ENCODE measurements at places on chromosomes 7 and 10.

DNA sequence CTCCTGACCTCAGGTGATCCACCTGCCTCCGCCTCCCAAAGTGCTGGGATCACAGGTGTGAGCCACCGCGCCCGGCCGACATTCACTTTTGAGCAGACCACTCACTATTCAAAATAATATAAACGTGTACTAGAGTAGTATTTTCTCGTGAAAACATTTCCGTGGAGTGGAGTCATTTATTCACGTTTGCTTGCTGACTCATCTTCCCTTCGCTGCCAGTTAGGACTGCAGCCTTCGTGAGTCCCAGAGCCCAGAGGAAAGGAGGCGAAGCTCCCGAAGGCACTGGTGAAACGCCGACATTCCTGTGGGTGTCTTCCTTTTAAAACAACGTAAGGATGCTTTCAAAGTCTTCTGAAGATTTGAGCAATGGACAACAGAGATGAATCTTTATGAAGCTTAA lies 10.9 kb upstream of the INPP5A start:
- DNase-seq, result no peak

- no peak for DNase-seq
Measured at GRCh38 chr7:17548014-17548653, 249.7 kb downstream of the AHR start.

GRCh38 chr7:131329176-131329570 lies 1.5 kb downstream of the MKLN1 start:
- no peak for DNase-seq

- no peak for DNase-seq
Measured at GRCh38 chr10:35876248-35876647, 234.2 kb upstream of the FZD8 start.

GRCh38 chr7:6121141-6121540 lies 90.0 kb downstream of the ANKRD61 start:
- DNase-seq, result no peak

- no peak for DNase-seq
Measured at GRCh38 chr10:123109466-123109865, 26.3 kb upstream of the HMX3 start.

- DNase-seq, result no peak
Measured at GRCh38 chr7:135723411-135723810, 4.6 kb downstream of the SLC13A4 start.

GRCh38 chr7:3922175-3922635 lies 621.2 kb downstream of the SDK1 start:
- DNase-seq, result no peak

DNA sequence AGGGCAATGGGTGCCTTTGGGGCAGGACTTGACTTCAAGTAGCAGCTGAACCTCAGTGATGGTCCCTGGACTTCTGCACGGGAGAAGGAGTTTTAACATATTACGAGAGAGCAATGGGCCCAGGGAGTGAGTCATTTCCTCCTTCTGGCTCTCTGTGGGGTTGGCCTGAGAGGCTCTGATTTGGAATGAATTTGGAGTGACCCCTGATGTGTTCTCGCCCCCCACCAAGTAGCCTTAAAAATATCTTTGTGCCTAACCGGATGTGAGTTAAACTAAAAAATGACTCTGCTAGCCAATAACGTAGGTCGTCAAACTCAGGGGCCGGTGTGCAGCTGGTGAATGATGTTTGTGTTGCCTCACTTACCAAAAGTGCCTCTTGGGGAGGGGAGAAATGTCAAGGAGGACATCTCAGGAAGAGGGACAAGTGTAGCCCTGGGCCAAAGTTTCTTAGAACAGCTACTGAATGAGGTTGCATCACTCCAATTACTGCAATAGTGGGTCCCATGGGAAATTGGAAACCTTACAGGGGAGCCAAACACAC lies 656.6 kb downstream of the INHBA start:
- no peak for DNase-seq

DNA sequence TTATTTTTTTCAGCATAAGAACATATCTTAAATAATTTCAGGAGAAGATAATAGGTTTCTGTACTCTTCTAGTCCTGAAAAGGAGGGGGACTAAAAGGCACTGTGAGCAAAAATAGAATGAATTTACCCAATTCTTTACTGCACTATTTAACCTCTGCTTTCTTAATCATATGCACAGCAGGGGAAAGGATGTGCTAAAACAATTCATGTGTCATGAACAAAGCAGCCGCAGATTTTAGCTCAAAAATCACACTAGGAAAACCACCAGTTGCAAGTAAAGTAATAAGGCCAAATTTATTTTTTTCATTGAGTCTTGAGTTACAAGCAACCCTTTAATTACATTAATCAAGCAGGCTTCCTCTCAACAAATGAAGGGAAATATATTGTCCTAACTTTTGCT lies 80.1 kb downstream of the CABCOCO1 start:
- DNase-seq, result no peak

- no peak for DNase-seq
Measured at GRCh38 chr10:91683975-91684374, 51.1 kb upstream of the PPP1R3C start.

DNA sequence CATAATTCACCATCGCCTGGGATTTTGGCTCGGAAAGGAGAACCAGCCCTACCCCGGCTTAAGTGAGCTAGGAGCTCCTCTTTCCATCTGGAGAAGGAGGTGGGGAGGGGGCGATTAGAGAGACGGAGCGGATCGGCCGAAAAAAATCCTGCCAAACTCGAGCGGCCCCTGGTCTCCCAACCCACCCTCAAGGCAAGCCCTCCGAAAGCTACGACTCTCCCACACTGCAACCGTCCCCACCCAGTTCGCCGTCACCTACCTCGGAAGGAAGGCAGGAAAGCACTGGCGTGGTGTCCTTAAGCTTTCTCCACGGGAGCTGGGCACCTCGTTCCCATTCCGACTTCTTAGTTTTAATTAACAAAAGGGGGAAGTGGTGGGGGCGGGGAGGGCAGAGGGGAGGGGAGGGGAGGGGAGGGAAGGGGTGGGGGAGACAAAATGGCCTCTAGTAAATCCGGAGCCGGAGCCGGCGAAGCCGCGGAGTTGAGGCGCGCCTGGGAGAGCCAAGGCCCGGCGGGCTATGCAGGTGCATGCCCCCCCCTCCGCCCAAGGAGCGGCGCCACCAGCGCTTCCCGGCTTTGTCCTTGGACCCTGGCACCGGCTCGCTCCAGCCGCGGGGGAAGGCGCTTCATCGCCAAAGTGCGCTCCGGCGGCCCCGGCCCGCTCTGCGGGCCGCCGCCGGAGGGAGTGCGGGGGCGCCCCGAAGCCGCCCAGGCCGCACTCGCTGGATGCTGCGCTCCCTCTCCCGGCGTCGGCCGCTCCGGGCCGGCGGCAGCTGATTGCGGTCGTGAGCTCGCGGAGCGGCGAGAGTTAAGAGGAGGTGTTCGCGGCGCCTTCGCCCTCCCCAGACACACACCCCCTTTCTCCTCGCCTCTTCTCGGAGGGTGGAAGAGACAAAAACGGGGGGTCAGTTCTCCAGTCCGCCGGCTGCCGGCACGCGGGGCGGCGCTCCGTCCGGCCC lies at the start of gene LRRC4:
TSS of gene LRRC4 (minus strand) at position 784 of the 958 bp plus-strand sequence. CDS start 797 bp downstream, outside the sequence.
- DNase-seq, result no peak

- DNase-seq, result no peak
Measured at GRCh38 chr10:60473557-60473956, 83.9 kb upstream of the ANK3 start.

DNA sequence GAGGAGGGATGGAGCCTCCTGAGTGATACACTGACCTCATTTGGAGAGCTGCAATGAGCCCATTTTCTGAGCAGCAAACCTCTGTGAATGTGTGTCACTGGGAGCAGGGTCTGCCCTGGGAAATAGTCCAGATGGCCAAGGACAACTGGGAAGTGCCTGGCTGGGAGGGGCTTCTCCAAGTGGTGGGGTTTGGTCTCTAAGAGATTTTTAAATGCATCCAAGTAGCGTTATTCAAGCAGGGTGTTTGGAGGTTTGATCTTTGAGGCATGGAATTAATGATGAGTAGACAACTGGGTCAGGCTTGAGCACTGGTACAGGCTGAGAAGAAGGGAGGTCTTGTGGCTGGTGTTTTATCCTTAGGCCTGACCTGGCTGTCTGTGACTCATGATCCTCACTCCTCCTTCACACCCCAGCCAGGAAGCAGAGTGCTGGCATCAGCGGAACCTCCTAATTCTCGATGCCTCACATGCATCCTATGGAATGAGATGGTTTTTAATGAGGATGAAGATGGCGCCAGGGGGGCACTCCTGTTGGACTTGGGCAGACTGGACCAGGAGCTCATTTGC lies 3.3 kb downstream of the GOLGA7B start:
- no peak for DNase-seq

GRCh38 chr7:141160246-141160860 lies 86.5 kb downstream of the TMEM178B start:
- no peak for DNase-seq

DNA sequence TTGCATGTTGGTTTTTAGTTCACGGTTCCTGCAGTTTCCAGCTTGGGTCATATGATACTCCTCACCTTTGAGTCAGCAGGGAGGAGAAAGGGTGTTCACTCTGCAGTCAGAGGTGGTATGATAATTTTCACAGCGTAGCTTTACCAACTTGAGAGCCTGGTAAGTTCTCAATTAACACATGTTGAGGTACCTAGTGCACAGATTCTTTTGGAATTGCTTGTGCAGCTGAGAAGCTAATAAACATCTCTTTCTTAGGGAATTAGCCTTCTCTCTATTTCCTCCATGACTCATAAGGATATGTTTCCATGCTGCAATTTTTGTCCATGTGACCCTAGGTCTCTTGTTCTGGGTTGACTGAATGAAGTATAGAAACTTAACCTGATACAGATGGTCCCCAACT lies 166.6 kb downstream of the KIF20B start:
- DNase-seq, result no peak

Measured in effector CD4-positive, alpha-beta T cell (primary cell).